ENCODE measurements at places on chromosomes 6 and 20.

DNA sequence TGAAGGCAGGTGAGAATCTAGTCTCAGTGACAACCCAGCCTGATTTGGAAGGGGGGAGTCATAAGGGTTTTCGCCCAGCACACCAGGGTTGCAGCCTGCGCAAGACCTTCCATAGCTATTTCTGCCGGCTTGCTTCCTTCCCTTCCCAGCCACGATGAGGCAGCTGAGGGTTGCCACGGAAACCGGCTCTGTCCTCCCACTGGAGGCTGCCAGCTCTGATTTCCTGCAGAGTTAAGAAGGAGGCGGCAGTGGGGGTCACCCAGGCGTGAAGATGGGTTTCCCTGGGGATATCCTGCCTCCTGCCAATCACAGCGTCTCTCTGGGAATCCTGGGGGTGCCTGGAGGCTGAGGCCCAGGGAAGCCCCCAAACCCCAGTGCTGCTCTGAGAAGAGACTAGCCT lies 23.1 kb upstream of the KCNB1 start:
- peak; percentile 54 for DNase-seq

GRCh38 chr6:116011520-116011919 lies 49.2 kb downstream of the FRK start:
- DNase-seq: peak; percentile 1

DNA sequence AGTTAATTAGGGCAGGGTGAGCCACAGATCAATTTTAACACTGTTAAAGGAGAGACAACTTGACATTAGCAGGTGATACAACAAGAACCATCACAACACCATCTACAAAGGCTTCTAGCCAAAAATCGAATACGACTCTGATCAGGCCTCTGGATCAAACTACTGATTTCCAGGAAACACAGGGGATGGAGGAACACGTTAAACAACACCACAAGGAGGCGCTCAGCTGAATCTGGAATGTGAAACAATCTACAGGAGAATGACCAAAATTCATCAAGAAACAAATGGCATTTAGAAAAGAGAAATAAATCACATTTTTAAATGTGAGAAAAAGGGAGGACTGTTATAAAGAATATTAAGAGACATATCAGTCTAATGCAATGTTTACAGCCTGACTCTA lies 13.5 kb upstream of the MAFB start:
- no peak for DNase-seq

DNA sequence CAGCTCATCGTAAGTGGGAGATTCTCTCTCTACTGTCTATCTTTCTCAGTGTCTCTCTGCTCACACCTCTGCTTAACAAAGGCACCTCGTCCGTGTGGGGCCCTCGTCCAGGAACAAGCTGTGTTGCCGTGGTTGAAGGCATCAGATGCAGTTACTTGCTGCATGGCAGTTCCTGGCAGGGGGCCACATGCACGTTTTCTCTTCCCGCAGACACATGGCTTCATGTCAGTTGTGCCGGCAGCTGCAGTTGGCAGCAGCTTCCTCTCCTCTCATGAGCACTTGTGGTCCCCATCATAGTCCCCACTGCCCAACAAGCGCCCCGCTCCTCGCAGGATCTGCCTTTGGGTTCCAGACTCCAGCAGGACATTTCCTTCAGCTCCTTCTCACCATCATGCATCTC lies 7.1 kb upstream of the AFDN start:
- no peak for DNase-seq

DNA sequence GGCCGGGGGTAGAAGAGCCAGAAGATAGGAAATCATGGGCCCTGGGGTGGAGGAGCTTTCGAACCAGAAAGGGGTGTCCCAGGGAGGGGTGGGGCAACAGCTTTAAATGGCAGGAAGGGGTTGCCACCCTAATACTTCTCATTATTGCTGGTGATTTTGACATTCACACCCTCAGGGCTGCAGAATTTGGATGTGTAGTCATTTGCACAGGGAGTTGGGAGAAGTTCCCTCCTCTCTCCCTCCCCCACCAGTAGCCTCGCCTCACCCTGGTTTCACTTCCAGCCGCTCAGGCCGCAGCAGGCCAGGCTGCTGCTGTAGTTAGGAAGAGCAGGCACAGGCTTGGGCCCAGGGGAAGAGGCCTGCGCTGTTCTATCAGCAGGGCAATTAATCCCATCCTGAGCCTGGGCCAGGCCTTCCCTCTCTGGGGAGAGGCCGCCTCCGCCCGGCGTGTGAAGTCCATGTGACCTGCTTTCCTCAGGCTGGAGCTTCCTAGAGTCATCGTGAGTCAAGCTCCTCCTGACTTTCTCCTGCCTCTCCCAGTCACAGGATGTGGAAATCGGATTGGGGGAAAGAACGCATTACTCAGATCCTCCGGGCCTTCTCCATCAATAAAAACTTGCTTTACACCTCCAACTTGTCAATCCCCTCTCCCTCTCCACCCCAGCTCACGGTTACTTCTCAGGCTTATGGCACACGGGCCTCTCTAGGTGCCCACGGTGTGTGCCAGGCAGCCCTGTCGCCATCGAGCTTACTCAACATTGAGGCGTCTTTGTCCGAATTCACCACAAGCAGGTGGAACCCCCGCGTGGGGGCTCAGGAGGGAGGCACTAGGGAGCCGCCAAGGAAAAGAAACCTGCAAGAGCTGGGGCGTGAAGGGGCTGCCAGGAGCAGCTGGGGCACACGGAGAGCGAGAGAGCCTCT lies 7.8 kb downstream of the ADTRP start:
- peak; percentile 87 for DNase-seq

DNA sequence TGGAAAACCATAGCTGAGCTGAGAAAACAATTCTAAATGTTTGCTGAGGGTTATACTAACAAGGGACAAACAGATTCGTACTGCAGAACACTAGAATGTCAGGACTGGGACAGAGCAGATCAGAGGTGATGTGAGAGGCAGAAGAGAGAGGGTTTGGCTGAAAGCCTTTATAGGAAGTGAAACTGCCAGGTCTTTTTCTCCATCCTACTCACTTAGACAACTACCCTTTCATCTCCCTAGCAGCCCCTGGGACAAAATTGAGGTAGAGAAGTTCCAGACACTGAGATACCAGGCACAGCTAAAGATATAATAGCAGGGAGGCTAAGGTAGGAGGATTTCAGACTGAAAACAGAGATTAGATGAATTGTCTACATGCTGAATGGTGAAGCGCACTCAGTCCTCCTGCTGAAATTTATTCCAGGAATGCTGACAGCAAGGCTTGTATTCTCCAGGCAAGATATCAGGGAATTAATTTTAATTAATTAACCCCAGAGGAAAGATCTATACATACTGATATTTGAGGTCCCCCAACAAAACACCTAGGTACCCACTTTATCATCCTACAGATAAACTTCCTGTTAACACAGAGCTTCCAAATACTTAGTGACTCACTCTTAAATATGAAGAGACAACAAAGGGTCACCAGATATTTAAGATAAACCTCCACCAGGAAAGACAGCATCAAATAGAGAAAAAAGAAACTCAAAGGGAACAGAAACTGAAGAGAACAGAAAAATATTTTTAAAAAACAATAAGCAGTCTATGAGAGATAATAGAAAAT lies 12.6 kb upstream of the EIF2S2 start:
- DNase-seq: no peak

DNA sequence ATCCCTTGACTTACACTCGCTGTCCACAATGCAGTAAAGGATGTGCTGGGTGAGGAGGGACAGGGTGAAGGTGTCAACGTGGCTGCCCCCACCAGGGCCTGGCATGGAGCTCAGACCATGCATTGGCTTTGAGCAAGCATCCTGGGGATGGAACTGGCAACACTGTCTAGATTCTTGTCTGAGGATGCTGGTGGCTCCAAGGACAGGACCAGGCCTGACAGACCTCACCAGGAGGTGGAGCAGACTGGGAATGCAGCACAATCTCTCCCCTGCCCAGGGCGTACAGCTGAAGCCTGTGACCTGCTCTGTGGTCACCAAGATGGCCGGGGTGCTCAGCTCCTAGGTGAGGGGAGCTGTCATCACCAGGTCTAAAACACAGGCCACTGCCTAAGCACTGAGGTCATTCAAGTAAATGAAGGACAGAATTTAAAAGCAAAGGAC lies 50.9 kb downstream of the MYH7B start:
- DNase-seq: no peak

GRCh38 chr20:20206788-20207187 lies 154.5 kb downstream of the CFAP61 start:
- DNase-seq: no peak

DNA sequence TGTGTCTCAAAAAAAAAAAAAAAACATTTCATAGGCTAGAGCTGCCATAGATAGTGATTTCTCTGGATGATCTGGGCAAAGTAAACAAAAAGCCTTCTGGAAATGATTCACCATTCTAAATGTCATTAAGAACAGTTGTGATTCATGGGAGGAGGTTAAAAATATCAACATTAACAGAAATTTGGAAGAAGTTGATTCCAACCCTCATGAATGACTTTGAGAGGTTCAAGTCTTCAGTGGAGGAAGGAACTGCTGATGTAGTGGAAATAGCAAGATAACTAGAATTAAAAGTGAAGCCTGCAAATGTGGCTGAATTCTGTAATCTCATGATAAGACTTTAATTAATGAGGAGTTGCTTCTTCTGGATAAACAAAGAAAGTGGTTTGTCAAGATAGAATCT lies 26.8 kb upstream of the MMP24 start:
- DNase-seq: no peak

- DNase-seq: peak; percentile 92
Measured at GRCh38 chr20:58017231-58017969, 211.1 kb downstream of the ANKRD60 start.

GRCh38 chr6:38432479-38432878 lies 207.2 kb downstream of the BTBD9 start:
- DNase-seq: peak; percentile 13

GRCh38 chr6:132130626-132131298 lies 179.6 kb upstream of the CCN2 start:
- DNase-seq: no peak

DNA sequence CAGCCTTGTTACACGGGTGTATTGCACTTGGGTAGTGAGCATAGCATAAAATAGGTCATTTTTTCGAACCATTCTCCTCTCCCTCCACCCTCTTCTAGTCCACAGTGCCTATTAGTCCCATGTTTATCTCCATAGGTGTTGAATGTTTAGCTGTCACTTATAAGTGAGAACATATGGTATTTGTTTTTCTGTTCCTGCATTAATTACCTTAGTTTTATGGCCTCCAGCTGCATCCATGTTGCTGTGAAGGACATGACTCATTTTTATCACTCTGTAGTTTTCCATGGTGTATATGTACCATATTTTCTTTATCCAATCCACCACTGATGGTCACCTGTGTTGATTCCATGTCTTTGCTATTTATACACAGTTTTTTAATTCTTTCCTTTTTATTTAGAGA lies 889.5 kb downstream of the EYS start:
- DNase-seq: no peak

DNA sequence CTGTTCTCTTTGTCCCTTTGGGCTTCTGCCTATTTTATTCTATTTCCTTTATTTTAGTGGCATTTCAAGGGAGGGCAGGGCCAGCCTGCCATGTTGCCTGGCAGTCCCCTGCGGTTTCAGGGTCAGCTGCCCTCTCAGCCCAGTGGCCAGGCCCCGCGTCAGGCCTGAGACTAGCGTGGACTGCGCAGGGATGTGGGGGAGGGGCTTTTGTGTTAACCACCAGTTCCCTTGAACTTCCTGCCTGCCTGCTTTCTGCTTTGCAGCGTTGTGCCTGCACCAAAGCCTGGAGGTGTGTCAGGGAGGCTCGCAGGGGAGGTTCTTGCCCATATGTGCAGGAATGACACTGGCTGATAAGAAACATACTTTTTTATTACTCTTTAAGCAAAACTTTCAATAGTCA lies 157.6 kb downstream of the SLC35B3 start:
- DNase-seq: no peak

DNA sequence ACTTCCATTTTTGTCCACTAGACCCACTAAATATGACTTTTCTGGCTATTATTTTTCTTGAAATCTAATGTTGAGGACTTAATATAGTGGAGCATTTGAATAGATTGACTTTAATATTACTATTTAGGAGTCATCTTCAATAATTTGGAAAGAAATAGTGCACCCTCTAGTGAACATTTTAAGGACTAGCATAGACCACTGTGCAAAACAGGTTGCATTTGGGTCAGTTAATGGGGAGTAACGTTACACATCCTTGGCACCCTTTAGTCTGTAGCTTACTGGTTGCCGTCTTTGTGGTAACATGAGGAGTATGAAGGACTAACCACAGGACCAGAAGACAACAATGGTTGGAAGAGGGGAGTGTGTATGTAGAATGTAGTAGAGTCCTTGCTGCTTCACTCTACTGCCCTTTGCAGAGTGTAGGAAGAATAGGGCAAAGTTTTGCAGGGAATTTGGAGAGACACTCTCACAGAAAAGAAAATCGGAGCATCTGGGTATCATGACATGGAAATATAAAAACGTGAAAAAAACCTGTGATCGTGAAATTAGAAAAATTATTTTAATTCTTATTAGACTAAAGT lies 25.2 kb downstream of the RFPL4B start:
- peak; percentile 6 for DNase-seq

DNA sequence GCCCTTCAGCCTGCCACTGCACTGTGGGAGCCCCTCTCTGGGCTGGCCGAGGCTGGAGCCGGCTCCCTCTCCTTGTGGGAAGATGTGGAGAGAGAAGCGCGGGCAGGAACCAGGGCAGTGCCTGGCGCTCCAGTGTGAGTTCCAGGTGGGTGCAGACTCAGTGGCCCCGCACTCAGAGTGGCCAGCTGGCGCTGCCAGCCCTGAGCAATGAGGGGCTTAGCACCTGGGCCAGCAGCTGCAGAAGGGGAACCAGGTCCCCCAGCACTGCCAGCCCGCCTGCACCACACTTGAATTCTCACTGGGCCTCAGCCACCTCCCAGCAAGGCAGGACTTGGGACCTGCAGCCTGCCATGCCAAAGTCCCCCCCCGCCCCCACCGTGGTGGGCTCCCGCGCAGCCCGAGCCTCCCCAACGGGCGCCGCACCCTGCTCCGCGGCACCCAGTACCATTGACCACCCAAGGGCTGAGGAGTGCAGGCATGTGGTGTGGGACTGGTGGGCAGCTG lies 205.9 kb downstream of the CLVS2 start:
- no peak for DNase-seq

- DNase-seq: no peak
Measured at GRCh38 chr6:34729631-34730470, 27.5 kb upstream of the SNRPC start.

GRCh38 chr20:63520934-63521601 lies 503 bp downstream of the PPDPF start:
- peak; percentile 86 for DNase-seq

- no peak for DNase-seq
Measured at GRCh38 chr6:121816361-121816760, 380.9 kb downstream of the GJA1 start.

- no peak for DNase-seq
Measured at GRCh38 chr6:105601541-105602236, 198.8 kb upstream of the PREP start.

DNA sequence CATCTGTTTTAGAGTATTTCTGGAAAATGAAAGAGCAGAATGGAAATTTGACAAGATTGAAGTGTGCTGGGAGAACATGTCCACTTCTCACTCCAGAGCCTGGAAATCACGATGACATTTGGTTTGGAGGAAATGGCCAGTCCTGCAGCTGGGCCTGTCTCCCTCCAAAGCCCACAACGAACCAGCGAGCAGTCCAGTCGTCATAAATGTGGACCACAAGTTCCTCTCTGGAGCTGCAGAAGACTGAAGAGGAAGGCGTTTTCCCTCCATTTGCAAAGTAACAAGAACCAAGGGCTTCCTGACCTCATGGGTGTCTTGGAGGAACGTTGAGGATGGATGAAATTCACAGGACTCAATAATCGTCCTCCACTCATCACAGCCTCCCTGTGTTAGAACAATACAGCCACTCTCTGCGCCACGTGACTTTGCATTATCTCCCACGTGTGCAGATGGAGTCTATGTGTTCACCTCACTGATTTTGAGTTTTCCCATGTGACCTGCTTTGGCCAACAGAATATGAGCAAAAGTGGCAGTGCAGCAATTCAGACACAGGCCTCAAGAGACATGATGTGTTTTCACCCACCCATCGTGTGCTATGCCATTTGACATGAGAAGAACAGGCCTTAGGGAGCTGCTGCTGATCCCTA lies 9.1 kb upstream of the SPATS1 start:
- no peak for DNase-seq
